ENCODE measurements at places on chromosomes 3 and 15.

GRCh38 chr15:86002444-86002843 lies 77.2 kb upstream of the AGBL1 start:
- DNase-seq: no peak

GRCh38 chr3:37736624-37737023 lies 125.1 kb upstream of the CTDSPL start:
- DNase-seq: no peak

DNA sequence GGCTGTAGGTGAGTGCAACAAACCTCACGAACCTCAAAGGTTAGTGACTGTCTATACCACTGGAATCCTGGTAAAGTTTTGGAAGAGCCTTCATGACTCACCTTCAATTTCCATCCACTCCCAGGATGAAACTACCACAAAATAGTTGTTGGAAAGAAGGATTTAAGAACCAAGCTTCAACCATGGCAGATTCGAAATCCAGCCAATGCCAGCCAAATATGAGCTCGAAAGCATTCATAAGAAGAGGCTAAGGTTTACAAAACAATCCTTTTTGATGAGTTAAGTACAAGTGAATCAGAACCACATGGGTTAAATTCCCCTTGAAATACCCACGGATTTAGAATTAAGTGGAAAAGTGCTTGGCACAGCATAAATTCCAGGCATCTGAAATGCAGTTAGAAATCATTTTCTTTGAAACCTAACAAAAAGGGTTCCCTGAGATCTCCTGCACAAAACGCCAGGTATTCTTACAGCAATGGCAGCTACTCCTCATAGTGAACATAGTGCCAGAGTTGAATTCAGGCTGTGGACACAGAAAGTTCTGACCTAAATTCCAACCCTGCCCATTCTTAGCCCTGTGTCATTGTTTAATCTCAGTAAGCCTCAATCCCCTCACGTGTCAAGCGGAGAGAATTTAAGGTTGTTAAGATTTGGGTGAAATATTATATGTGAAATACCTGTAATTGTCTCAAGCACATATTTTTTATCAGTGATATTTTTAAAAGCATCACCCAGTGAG lies 89.2 kb downstream of the FBN1 start:
- DNase-seq: no peak

DNA sequence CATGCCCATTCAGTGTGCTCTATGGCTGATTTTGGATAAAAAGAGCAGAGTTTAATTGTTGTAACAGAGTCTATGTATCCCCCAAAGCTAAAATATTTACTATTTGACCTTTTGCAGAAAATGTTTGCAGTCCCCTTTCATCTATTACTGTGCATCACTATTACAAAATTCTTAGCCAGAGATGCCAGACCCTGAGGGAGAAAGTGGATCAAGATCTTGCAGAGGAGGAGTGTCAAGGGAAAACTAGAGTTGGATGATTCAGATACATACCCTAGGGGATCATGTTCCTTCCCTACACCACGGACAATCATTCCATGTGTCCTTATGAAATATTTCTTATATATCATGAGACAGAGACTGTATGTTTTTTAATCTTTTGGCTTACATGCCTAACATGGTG lies 68.6 kb upstream of the TPRG1 start:
- DNase-seq: no peak

DNA sequence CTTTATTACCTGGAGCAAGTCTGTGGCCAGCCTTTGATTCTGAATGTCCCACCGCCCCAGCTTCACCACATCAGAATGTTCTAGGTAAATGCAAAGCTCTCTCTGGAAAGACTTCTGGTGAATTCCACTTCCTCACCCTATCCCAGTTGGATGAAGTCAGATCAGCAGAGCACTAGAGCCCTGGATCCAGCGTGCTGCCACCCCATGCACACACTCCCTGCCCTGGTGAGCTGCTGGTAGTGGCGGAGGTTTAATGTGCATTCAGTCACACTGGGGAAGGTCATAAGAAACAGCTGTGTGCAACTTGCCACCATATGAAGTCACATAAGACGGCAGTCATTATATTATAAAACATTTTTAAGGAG lies 16.3 kb upstream of the SLC41A3 start:
- no peak for DNase-seq

- no peak for DNase-seq
Measured at GRCh38 chr3:177930771-177931170, 605.5 kb upstream of the KCNMB2 start.

GRCh38 chr15:88463870-88464532 lies 3.2 kb downstream of the MRPL46 start:
- DNase-seq: no peak

DNA sequence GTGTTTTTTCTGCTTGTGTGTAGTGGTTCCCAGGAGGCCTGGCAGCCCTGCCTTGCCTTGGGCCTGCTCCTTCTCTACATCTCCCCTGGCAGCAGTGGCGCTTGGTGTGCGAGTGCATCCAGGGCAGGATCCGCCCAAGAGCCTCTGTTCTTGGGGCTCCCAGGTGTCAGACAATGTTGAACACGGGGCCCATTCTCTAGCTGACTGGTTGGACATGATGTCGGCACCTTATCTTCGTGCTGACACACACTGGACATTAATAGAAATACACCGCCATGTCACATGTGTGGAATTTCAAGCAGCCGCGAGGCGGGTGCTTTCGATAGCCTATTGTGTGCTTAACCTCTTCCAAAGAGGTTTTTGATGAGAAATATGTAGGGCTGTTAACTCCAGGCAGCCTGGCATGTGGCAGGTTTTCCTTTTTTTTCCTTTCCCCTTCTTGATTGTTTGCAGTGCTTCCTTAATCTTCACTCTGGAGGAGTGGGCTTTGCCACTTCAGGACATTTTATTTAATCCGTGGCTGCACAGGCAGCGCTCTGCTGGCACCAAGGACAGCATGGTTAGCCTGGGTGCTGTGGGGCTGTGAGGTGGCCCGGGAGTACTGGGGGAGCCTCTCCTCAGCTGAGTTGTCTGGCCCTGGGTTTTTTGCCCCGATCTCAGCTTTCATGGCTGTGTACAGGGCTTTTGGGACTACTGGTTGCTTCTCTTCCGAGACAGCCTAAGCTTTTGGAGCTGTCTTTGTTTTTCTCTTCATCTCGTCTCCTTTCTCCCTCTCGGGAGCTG lies 42.5 kb downstream of the CHCHD6 start:
- no peak for DNase-seq

GRCh38 chr3:195179776-195180489 lies 91.0 kb downstream of the XXYLT1 start:
- DNase-seq: no peak

DNA sequence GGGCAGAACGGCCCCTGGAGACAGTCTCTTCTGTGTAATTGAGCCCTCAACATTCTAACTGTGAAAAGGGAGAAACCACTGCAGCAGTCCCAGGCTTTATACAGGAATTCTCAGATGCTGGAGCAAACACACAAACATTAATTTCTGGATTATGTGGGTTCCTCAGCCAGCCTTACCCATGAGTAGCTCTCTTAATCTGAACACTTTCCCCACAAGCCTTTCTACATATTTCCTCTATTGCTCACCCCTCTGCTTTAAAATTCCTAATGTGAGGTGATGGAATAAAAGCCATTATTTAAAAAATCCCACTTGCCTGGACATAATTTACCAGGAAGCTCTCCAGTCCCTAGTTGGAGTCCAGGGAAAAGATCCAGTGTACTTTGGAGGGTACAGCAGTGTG lies 139.0 kb downstream of the CTNNB1 start:
- DNase-seq: no peak

GRCh38 chr15:84685304-84685703 lies 27.3 kb upstream of the NMB start:
- no peak for DNase-seq

- DNase-seq: no peak
Measured at GRCh38 chr3:37479981-37480380, 305.6 kb upstream of the LRRFIP2 start.

- DNase-seq: no peak
Measured at GRCh38 chr3:81968658-81969057, 207.2 kb upstream of the GBE1 start.

GRCh38 chr15:69661446-69661845 lies 208.8 kb downstream of the RPLP1 start:
- DNase-seq: no peak

GRCh38 chr3:44661189-44661588 lies 12.7 kb downstream of the ZNF35 start:
- DNase-seq: no peak

GRCh38 chr15:93026380-93026817 lies 62.6 kb downstream of the RGMA start:
- no peak for DNase-seq

DNA sequence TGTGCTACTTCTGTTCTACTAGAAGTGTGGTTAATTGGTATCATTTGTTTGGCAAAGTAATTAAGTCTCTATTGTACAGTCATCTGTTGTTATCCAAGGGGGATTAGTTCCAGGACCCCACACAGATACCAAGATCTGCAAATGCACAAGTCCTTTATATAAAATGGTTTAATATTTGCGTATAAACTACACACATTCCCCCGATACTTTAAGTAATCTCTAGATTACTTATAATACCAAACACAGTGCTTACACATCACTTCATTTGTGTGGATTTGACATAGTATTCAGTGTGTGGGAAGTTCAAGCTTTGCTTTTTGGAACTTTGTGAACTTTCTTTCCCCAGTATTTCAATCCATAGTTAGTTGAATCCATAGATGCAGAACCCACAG lies 50.5 kb upstream of the ABI3BP start:
- DNase-seq: no peak

DNA sequence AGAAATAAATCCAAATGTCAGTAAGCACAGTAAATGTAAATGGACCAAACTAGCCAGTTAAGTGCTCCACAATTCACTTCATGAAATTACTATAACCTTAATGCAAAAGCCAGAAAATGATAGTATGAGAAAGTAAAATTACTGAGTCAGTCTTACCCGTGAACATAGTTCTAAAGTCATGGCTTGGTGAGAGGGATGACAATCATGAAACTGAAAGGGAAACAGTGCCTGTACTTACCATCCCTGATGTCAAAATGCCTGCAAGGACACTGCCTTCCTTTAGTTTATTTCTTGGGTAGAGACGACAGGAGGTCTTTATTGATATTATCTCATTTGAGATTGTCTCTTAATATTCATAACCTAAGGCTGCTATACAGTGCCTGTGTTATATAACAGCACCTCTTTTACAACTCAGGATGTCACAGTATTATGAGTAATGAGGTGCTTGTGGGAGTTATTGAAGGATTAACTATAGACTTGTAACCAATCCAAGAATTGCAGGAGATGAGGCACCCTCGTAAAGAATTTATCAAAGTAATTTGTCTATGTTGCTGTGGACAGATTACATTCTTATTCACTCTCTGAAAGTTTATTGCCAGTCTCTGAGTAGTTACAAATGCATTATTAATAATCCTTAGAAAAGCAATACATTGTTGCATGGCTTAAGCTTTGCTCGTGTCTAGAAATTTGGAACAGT lies 142.9 kb upstream of the BFSP2 start:
- DNase-seq: no peak

GRCh38 chr3:160837394-160837980 lies 81.5 kb downstream of the PPM1L start:
- no peak for DNase-seq

DNA sequence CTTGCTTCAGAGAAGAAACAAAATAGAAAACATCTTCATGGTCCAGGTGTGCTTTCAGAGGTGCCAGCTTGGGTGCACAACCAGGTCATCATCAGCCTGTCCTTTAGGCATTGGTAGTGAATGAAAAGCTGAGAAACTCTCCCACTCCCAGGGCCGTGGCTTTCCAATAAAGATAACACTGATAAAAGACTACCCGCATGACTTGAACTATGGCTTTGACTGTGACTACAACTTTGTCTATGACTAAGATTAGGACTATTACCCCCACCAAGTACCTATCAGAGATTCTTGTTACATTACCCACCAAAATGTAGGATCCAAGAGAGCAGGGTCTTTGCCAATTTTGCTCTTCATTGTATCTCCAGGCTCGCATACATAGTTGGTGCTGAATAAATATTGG lies 115.2 kb downstream of the EDEM1 start:
- DNase-seq: no peak

DNA sequence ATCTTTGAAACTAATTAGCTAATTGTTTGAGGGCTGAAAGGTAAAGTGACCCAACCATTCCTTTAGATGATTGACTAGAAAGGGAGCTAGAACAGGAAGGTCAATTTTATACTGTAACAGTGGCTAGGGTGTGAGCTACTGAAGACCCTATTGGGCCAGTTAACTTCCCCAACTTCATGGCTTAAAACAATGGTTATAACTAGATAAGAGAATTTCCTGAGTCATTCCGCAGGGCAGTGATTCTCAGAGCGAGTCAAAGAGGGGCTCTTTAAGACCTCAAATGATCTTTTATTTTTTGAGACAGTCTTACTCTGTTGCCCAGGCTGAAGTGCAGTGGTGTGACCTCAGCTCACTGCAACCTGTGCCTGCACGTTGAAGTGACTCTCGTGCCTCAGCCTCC lies 33.7 kb upstream of the TTBK2 start:
- no peak for DNase-seq

- DNase-seq: no peak
Measured at GRCh38 chr3:69699183-69699582, 40.1 kb upstream of the MITF start.

DNA sequence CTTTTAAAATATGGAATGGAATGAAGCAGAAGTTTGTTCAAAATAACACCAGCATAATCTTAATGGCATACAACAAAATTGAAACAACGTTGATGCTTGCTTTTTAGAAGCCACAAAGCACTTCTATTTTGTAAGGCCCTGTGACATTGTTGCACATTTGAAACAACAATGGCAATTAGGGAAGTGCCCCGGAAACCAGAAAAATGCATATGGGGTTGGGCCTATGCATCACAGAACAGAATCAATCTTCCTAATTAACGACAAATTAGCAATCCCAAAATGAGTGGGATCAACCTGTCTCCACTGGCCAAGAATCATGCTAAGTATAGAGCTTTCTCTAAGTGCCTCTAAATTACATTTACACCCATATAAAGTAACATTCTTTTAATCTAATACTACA lies 168.9 kb downstream of the MEIS2 start:
- DNase-seq: no peak

DNA sequence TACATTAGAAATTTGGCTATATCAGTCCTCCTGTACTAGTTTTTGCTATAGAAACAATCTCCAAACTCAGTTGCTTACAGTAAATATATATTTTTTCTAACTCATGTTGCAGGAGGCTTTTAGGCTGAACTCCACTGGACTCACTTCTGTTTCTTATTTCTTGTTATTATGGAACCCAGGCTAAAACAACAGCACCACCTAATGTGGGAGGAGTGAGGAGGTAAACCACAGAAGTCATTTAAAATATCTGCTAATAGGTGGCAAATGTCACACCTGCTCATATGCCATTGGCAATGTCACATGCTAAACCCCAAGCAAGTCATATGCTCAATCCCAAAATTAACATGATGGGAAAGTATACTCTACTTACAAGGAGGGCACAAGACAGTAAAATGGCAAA lies 462.2 kb downstream of the PLOD2 start:
- DNase-seq: no peak

GRCh38 chr3:117101697-117102096 lies 392.1 kb downstream of the TUSC7 start:
- no peak for DNase-seq

- no peak for DNase-seq
Measured at GRCh38 chr3:36480911-36481648, 100.8 kb downstream of the STAC start.

GRCh38 chr3:30671527-30672286 lies 65.3 kb downstream of the TGFBR2 start:
- no peak for DNase-seq

- no peak for DNase-seq
Measured at GRCh38 chr3:61200270-61200669, 51.0 kb downstream of the FHIT start.

GRCh38 chr15:23686466-23687142 lies 501 bp downstream of the NDN start:
- no peak for DNase-seq

- no peak for DNase-seq
Measured at GRCh38 chr3:72129501-72130094, 344.6 kb upstream of the PROK2 start.
